ENCODE measurements at places on chromosomes 6 and 20.

- no peak for DNase-seq
Measured at GRCh38 chr6:3800850-3801591, 48.2 kb upstream of the FAM50B start.

DNA sequence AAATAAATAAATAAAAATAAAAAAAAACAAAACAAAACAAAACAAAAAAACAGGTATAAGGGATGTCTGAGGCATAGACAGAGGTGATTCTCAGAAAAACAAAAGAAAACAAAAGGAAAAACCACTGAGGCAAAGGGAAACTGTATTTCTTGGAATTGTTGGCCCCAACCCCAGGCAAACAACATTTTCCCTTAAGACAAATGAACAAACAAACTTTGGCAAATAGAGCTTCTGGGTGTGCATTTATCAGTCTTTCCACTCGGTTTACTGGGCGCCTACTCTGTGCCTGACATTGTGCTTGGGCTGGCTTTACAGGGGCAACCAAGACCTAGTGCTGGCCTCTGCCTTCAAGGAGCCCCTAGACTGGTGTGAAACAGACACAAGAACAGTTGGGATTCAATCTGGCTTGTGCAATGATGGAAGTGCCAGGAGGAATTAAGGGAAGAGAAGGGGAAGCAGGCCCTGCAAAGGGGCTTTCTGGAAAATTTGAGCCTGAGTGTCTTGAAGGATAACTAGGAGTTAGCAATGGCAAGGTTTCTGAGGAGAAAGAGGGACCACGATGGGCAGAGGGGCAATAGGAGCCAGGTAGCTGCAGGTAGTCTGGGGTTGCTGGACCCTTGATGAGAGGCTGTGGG lies 33.8 kb upstream of the IER3 start:
- DNase-seq = no peak

GRCh38 chr6:149267072-149267471 lies 50.4 kb upstream of the TAB2 start:
- DNase-seq = no peak

DNA sequence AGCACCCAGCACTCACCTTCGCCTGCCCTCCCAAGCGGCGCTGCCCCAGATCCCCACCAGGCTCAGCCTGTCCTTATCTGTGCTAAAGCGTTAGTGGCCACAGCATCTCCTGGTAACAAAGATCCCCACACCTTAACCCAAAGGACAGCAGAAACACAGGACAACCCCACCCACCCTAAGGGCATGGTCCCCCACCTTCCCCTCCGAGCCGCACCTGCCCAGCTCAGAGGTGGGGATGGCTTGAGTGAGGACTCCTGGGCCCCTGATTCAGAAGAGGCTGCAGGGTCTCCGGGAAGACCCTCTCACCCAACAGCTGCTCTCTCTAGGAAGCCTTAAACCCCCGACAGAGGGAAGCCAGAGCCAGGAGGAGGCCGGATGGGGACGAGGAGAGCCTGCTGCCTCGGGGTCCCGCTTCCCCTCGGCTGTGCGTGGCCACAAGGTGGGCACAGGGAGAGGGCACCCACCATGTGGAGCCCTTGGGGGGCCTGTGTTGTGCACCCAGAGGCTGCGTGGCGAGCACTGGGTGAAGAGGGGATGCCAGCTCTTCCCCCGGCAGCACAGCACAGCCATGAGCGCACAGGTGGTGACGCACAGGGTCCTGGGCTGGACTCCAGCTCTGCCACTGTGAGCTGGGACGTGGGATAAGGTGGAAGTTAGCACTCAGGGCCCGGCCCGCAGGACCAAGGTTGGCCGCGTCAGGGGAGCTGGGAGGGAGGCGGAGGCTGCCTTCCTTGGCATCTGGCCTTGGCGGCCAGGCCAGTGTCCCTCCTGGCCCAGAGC lies 31.9 kb upstream of the MRGBP start:
- no peak for DNase-seq

- DNase-seq = no peak
Measured at GRCh38 chr20:48749437-48749836, 78.4 kb downstream of the PREX1 start.

GRCh38 chr6:30589754-30590358 lies 18.6 kb downstream of the ABCF1 start:
- DNase-seq = no peak

- no peak for DNase-seq
Measured at GRCh38 chr6:5518936-5519491, 257.7 kb downstream of the FARS2 start.

- DNase-seq = no peak
Measured at GRCh38 chr6:112835078-112835477, 487.9 kb downstream of the RFPL4B start.

GRCh38 chr20:51608061-51608460 lies 65.5 kb upstream of the NFATC2 start:
- no peak for DNase-seq

DNA sequence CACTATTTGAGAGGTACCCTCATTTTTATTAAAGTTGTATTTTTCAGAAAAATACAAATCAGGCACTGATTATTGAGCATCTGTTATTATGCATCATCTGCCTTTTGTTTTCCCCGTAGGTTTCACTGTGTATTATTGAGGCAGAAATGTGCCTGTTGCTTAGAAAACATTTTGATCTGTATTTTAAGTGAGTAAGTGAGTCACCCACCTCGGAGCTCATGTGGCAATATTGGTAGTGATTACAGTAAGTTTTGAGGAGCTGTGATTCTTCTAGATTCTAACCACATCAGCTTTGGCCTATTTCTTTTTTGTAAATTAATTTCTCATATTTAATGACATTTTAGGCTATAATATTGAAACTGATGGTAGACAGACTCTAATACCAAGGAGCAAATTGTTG lies 59.6 kb upstream of the LAMP5 start:
- no peak for DNase-seq

GRCh38 chr20:41178904-41179432 lies 41.6 kb downstream of the PLCG1 start:
- no peak for DNase-seq

DNA sequence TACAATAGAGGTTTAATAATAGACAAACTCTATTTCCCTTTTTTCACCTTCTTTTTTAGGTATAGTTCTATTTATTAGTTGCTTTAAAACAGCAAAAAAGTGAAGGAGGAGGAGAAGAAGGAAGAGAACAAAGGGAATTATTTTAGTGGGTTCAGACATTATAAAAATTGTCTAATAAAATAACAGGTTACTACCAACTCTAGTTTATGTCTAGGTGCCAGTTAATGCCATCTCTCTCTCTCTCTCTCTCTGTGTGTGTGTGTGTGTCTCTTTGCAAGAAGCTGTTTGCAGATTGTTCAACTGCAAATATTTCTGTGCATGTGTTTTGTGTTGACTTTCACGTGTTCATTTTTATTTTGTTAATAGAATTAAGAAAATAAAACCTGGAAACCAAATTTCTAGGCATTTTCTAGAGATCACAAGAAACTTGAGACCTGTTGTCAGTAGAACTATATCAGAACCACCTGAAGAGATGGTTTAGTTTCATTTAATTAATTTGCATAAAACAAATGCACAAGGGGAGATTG lies 313.5 kb upstream of the SGK1 start:
- no peak for DNase-seq

GRCh38 chr6:41647061-41647511 lies 8.8 kb downstream of the MDFI start:
- no peak for DNase-seq

GRCh38 chr6:14428269-14428668 lies 310.7 kb downstream of the CD83 start:
- no peak for DNase-seq

DNA sequence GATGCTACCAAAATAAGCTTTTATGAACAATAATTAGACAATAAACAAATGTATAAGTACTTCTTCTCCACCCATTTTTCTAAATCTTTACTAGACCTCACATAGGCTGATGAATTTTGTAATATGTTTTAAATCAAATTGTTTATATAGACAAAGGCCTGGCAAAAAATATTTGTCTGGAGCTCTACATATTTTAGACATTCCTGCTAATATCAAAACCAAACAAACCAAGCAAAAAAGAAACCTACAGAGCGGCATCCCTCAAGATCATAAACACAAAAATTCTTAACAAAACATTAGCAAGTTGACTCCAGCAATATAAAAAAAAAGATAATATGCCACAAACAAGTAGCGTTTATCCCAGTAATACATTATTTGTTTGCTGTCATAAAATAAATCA lies 87.2 kb downstream of the ADAT2 start:
- no peak for DNase-seq

DNA sequence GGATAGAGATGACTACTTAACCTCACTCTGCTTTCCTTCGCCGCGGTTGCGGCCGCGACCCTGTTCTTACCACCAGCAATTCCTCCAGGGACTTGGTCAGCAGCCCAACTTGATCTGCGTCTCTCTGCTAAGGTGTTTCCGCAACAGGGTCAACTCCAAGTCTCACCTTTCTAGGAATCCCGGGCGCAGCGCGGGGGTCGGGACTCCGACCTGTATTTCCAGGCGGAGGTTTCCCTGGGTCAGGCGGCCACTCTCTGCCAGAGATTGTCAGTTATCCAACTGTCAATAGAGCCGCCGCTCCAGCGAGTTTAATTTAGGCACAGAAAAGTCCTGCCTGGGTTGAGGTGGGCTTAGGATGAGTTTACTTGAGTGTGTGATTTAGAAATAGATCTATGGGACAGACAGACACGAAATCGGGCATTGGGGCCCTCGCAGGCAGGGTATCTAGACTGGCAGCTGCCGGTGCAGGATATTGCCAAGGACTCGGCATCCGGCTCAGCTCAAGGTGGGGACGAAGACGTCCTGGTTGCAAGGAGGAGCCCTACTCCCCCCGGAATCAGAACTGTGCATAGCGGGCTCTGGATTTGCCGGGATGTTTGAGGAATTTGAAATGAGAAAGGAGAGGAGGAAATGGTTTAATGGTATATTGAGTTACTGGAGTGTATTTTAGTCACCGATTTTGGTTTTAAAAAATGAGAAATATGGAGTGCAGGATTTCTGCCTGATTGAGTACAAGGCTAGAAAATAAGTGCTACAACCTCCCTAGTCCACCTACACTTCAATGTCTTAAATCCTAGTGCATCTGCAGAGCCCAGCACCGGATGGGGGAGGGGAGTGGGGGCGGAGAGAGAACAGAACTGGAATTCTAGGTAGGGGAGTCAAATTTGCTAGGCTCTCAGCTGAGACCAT lies 23.7 kb downstream of the POM121L2 start:
- no peak for DNase-seq

- DNase-seq = no peak
Measured at GRCh38 chr20:52867305-52867704, 104.9 kb upstream of the TSHZ2 start.

GRCh38 chr20:45088247-45088646 lies 12.7 kb downstream of the KCNS1 start:
- DNase-seq = no peak

DNA sequence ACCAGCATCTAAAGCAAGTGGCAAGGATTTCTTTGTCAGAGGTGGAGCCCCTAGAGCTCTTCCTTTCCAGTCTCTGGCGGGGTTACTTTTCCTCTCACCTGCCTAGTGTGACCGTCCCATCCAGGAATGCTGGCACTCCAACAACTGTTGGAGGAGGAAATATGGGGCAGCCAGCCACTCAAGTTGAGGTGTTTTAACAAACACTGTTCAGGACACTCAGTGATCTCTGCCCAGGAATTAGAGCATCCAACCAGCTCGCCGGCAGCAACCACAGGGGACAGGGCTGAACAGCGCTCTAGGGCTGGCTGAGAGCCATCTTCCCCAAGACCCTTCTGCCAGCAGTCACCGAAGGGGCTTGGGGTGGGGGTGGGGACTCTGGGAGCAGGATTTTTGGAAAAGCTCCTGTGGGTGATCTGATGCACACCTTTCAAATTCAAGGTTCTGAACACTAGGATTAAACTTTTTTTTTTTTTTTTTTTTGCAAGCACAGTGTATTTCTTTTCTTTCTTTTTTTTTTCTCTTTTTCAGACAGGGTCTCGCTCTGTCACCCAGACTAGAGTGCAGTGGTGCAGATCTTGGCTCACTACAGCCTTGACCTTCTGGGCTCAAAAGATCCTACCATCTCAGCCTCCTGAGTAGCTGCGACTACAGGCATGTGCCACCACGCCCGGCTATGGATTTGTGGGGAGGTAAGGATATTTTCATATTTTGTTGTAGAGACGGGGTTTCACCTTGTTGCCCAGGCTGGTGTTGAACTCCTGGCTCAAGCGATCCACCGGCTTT lies 28.4 kb upstream of the KCNK16 start:
- no peak for DNase-seq

GRCh38 chr6:109693111-109693510 lies 2.0 kb downstream of the FIG4 start:
- DNase-seq = no peak

GRCh38 chr6:138092686-138093085 lies 14.5 kb downstream of the PERP start:
- no peak for DNase-seq

- no peak for DNase-seq
Measured at GRCh38 chr20:38299963-38300362, 4.0 kb upstream of the BPI start.

DNA sequence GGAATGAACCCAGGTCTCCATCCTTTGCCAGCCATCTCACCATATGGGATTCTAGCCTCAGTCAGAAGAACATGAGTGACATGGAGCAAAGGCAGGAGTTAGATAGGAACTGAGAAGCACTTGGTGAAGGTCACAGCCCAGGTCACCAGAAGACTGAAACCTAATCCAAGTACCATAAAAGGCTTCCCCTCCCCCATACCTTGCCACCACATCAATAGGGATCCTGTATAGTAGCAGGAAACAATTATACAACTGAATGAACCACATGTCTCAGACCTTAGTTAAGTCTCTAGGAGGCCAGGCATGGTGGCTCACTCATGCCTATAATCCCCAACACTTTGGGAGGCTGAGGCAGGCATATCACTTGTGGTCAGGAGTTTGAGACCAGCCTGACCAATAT lies 49.6 kb downstream of the KIZ start:
- no peak for DNase-seq

GRCh38 chr6:17446713-17447112 lies 53.3 kb downstream of the CAP2 start:
- no peak for DNase-seq

DNA sequence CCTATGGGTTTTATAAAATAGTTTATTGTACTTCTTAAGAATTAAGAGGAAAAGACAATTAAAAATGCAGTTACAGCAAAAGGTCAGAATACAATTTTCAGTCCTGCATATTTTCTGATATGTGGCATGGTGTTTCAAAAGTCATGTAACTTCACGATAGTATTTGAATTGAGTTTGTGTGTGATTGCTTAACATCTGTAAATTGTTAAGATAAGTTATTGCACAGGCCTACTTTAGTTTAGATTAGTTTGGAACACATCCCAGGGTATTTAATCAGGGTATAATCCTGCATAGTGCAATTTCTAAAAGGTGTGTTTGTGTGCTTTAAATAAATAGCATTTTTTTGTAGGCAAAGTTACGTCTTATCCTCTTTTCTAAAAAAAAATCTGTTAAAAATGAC lies 289.6 kb downstream of the RIMS1 start:
- no peak for DNase-seq

- no peak for DNase-seq
Measured at GRCh38 chr6:14713008-14713960, 532.6 kb upstream of the JARID2 start.

DNA sequence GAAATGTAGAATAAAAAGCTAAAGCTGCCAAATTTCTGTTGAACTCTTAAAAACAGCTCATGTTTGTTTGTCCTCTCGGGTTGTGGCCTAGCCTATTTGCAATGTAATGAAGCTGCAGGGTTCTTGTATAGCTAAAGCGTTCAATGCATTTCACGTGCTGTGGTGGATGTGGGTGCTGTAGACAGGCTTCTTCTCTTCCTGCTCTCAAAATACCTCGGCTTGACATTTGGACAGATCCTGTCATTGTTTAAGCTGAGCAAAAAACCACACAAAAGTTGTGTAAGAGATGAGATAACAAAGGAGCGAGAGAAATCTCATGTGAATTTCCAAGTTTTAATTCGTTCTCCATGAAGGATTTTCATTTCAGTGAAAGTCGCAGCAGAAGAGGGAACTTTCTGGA lies 196.3 kb upstream of the UST start:
- no peak for DNase-seq

- no peak for DNase-seq
Measured at GRCh38 chr6:33206027-33206863, 1.8 kb downstream of the HSD17B8 start.
